ENCODE measurements at places on chromosomes 7 and 10.
A peak's percentile ranks its signal among the peaks of the same experiment; 100 is the strongest.

GRCh38 chr7:35619863-35620262, 75.1 kb downstream of the HERPUD2 start:
- DNase-seq, result no peak

GRCh38 chr7:8491106-8491505, 57.7 kb downstream of the NXPH1 start:
- DNase-seq, result no peak

GRCh38 chr7:28726555-28726954, 231.6 kb downstream of the TRIL start:
- no peak for DNase-seq

DNA sequence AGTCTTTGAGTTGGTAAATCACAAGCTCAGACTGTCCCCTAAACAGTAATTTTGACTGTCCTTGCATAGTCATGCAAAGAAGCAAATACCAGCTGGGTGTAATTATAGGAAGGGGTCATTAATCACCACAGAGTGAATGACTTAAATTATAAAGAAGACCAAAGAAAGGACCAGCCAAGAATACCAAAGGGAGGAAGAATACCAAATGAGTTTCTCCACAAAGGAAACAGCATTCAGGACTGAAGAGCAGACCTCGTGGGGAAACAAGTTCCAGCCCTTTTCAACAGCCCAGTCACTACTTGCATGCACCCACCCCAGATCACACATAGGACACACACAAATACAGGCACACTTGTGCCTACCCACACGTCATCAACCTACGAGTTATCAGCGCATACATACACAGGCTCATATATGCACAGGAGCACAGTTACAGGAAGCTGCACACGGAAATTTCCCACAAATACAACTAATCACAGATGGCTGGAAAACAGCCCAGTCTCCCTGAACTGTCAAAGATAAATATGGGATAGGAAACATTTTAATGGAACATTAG, 77.6 kb downstream of the DENND2A start:
- no peak for DNase-seq

DNA sequence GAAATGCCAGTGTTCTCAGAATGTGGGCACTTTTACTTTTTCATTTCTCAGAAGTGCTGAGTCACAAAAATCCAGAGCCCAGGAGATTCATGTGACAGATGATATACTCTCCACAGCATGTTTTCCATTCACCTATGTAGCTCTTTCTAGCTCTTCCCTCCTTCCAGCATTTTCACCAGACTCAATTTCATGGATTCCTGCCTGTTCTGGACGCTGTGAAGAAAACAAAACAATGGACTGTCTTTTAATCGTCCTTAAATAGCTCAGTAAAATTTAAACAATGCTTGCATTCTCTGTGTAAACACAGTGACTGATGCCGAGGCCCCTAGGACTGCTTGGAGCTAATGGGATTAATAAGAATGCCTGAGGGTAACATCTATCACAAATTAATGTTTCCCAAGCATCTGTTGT, 25.5 kb downstream of the ZNF713 start:
- DNase-seq, result no peak

- DNase-seq, result no peak
These were observed 37.3 kb upstream of the LAMB4 start for GRCh38 chr7:108167460-108167859.

GRCh38 chr10:19347621-19348020, 299.0 kb downstream of the MALRD1 start:
- no peak for DNase-seq

DNA sequence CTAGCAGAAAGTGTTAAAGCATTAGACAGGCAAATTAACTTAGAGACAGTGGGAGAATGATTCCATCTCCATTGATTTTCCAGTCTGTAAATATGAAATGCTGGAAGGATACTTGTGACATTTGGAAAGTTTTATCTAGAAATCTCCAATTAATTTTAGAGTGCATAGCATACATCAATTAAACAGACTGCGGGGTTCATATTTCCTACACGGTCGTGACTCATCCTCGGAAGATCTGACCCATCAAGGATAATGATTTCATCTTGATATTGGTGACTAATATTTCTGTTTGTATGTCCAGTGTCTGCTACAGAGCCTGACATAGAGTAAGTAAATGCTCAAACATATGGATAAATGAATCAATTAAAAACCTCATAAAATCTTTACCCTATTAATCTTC, 474.9 kb downstream of the KCNMA1 start:
- peak; percentile 86 for DNase-seq

- no peak for DNase-seq
These were observed 167.4 kb downstream of the TEX36 start for GRCh38 chr10:125515571-125515970.

DNA sequence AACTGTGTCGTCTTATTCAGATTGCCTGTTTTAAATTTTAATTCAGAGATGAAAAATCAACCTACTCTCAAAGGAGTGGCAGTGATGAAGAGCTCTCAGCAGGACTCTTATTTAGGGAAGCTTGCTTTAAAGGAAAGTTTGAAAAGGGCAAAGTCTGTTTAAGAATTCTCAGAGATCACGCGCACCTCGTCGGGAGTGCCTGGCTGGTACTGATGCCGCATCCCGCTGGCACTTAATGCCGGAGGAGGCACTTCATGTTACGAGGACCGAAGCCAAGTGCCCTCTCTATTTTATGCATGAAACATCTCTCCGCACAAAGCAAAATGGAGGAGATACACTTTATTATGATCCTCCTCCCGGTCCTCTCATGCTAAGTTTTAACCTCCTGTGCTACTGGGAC, 71.1 kb upstream of the INSYN2A start:
- DNase-seq, result no peak

GRCh38 chr10:109915566-109915965, 7.7 kb downstream of the XPNPEP1 start:
- no peak for DNase-seq

DNA sequence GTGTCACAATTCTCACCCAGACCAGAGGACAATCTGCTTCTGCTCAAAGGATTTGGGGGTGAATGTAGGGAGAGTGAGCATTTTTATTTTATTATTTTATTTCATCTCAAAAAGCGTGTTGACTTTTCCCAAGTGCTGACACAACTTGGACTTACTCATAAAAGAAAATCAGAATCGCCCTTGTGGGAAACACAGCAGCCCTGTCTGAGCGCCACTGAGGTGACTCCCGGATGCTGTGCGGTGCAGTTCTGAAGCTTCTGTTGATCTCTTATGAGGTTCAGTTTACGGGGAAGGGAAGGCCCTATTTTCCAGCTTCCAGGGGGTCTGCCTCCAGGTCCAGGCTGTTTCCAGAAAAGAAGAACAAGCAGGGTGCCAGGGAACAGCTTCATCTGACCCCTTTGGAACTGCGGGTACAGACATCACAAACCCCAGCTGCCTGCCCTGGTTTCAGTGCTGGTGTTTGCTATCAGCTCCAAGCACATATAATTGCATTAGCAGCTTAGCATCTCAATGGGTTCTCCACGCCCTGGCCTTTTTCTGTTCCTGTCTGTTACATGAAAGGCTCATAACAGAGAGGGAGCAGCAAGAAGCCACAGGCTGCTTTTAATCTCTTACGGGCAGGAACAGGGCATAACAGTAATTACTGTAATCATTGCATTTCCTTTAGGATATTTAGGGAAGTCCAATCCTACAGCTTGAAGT, 52.4 kb downstream of the PARP12 start:
- no peak for DNase-seq

DNA sequence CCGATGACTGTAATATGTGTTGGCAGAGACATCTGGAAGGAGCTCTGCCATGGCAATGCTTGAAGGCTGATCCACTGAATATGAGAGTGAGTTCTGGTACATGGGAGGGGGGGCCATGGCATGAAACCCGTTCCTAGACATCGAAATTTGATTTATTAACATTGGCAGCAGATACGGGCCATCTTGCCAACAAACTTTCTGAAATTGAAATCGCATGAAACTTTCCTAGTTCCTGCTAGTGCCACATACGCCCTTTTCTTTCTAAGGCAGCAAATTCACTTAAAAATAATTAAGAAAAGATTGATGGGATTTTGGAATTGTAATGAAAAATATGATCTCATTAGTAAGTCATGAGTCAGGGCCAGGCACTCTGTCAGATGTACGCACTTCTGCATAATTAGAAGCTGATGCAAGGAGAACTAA, 91.8 kb upstream of the KMT2C start:
- DNase-seq, result no peak

DNA sequence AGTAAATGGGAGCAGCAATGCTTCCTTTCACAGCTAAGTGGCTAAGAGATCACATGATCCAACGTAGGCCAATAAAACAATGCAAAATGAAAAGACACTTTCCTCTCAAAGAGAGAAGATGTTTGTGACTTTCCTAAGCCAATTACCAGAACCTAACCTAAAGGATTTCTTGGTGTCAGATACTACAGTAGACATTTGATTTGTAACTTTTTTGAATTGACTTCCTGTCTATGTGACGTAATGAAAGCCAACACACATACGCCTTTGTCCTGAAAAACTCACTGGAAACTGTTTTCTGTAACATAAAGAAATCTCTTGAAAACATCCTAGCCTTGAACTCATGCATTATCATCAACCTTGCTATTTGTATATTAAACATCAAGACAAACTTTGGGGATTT, 417.1 kb downstream of the GPAM start:
- no peak for DNase-seq

- DNase-seq, result peak; percentile 79
These were observed 21.0 kb downstream of the ZCWPW1 start for GRCh38 chr7:100407285-100408180.

Measured in EL (cell line).